ENCODE measurements at places on chromosomes 1 and 21. TPM values are rescaled to one million over a fixed set of nuclear protein-coding genes. Genes with fewer than 3 reads are reported as not detected.

Gene TMEM59
- total RNA-seq, result 85.9 TPM

Gene AIRE
- total RNA-seq, result not detected

Gene ATAD3C
- 0.17 TPM for total RNA-seq

Gene HP1BP3
- total RNA-seq, result 347 TPM

Gene OR6K3
- total RNA-seq, result not detected

Gene GUCA2B
- total RNA-seq, result not detected

Gene MRPL24
- 52.9 TPM for total RNA-seq

Gene CELA3A
- total RNA-seq, result not detected

DNA sequence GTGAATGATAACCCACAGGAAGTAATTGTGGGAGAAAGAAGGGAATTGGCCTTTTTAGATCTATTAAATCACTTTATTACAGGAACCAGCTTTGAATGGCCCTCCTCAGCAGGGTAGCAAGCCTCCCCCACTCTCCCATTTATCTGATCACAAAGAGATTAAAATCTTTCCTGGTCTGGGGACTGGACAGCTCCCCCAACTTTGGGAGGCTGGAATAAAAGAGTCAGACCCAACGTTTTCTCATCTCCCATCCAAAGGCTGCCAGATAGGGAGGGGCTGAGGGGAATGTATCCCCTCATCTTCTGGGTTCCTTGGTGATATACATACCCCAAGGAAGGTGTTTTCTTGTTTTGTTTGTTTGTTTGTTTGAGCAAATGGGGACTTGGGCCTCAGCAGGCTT lies 2.4 kb downstream of the LIN28A start:
- peaks cover 15% of the 10 kb centered on the region for H3K4me1 ChIP-seq
- DNase-seq, result no peak
- H3K36me3 ChIP-seq, result no peaks in the 10 kb centered on the region
- H3K27me3 ChIP-seq, result peaks cover 58% of the 10 kb centered on the region
- H3K27ac ChIP-seq, result no peak overlapping the region
- no peak overlapping the region for H3K4me3 ChIP-seq

- DNase-seq, result no peak
- H3K27ac ChIP-seq, result no peak overlapping the region
- no peak overlapping the region for H3K4me3 ChIP-seq
- H3K36me3 ChIP-seq, result no peaks in the 10 kb centered on the region
- H3K4me1 ChIP-seq, result no peaks in the 10 kb centered on the region
- H3K27me3 ChIP-seq, result peaks cover 2% of the 10 kb centered on the region
Measured at GRCh38 chr1:109142260-109142659, 28.3 kb downstream of the ELAPOR1 start.

- peaks cover 15% of the 10 kb centered on the region for H3K36me3 ChIP-seq
- no peak overlapping the region for H3K4me3 ChIP-seq
- DNase-seq, result no peak
- H3K4me1 ChIP-seq, result no peaks in the 10 kb centered on the region
Measured at GRCh38 chr1:125118147-125118993, 3933.6 kb downstream of the SRGAP2C start.

DNA sequence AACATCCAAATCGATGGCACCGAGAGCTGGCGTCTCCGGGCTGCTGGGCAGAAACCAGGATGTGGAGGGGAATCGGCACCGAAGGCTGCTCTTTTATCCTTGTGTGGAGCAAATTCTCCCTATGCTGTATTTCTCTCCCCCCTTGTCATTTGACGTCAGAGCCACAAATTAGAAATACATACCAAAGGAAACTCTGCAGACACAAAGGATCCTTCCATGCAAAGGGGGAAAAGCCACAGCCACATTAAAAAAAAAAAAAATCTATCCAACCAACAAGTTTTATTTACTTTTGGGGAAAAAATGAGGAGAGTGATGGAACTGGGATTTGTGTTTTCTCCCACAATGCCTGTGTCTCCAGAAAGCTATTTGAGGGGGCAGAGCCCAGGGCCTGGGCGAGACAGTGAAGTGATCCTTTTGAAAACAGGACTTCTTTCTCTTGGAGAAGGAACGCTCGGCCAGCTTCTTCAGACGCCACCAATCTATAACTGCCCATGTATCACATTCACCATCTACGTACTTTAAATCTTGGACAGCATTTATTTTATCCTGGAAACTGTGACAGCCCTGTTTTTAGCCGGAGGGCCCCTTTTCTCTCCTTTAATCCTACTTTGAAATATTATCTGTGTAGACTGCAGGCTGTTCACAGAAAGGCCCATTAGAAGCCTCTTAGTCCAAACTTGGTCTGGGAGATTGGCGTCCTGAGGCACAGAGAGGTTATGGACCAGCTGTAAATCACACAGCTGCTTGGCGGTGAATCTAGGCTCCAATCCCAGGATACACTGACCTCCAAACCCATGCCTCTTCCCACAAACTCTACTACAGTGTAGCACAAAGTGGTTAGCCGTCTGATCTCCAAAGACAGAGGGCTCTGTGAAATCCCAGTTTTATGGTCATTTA lies 4.5 kb downstream of the KANK4 start:
- H3K27me3 ChIP-seq, result peaks cover 15% of the 10 kb centered on the region
- DNase-seq, result no peak
- H3K36me3 ChIP-seq, result no peaks in the 10 kb centered on the region
- no peak overlapping the region for H3K27ac ChIP-seq
- no peak overlapping the region for H3K4me3 ChIP-seq
- no peaks in the 10 kb centered on the region for H3K4me1 ChIP-seq

DNA sequence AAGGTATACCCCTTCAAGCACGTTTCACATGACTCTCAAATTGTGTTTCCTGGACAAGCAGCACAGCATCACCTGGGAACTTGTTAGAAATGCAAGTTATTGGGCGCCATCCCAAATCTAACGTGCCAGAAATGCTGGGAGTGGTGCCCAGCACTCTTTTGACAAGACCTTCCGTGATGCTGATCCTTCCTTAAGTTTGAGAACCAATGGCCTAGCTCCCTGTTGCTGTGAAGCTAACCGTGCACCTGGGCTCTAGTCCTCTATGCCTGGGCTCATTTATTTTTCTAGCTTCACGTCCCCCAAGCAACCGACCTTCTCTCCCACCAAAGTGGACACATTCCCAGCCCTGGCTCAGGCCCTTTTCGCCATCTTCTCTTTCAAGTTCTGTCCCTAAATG lies 4.3 kb downstream of the BEST4 start:
- H3K27me3 ChIP-seq, result no peaks in the 10 kb centered on the region
- H3K27ac ChIP-seq, result peak overlapping the region; percentile 53
- H3K36me3 ChIP-seq, result peaks cover 20% of the 10 kb centered on the region
- H3K4me1 ChIP-seq, result peaks cover 30% of the 10 kb centered on the region

DNA sequence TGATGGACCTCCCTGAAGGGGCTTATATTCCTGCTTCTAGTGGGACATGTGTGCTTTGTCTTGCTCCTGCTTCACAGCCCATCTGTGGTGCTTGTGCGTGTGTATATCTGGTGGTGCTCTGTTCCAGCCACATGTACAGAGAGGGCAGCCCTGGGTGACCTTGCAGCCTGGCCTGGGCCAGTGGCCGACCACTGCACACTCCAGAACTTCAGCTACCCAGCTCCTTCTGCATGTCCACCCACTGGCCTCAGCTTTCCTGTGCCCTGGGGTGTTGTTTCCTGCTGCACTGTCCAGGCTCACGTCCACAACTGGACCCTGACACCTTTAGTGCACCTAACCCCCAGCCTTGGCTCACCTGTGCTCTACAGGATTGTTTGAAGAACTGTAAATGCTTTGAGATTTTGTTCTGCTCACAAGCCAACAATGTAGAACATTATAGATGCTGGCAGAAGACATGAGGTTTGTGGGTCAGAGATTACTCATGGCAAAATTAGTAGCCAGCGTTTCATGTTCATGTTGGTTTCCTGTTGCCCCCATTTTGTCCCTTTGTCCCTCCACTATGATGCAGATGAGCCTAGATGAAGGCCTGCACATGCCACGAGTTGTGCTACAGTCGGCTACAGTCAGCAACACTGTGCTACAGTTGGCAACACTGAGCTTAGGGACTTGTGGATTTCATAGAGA lies 5.3 kb upstream of the S100B start:
- DNase-seq, result no peak
- H3K4me1 ChIP-seq, result peaks cover 44% of the 10 kb centered on the region
- no peaks in the 10 kb centered on the region for H3K27me3 ChIP-seq
- H3K36me3 ChIP-seq, result no peaks in the 10 kb centered on the region
- H3K4me3 ChIP-seq, result no peak overlapping the region
- peak overlapping the region; percentile 43 for H3K27ac ChIP-seq

GRCh38 chr1:65458730-65459396 lies 38.4 kb downstream of the LEPR start:
- peaks cover 9% of the 10 kb centered on the region for H3K4me1 ChIP-seq
- peaks cover 18% of the 10 kb centered on the region for H3K36me3 ChIP-seq
- H3K27me3 ChIP-seq, result no peaks in the 10 kb centered on the region
- no peak for DNase-seq
- H3K27ac ChIP-seq, result no peak overlapping the region

GRCh38 chr1:17306407-17306806 lies 1.6 kb upstream of the PADI4 start:
- no peak overlapping the region for H3K27ac ChIP-seq
- no peaks in the 10 kb centered on the region for H3K4me1 ChIP-seq
- H3K27me3 ChIP-seq, result peaks cover 15% of the 10 kb centered on the region

DNA sequence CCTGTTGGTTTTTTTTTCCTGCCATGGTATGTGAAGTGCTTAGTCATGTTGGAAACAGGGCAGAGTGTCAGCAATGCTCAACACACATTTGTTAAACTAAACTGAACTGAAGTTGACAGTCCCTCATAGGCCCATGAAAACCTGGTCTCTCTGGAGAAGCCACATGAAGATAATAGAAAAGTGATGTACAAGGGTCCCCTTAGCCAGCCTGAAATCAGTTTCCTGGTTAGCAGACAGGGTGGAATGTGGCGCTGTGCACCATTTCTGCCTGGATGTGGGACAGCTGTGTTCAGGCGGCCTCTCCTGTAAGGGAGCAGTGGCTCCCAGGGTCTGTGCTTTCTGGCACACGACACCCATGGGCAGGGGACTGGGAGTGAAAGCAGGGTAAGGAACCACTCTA lies 9.9 kb upstream of the CHI3L1 start:
- no peak overlapping the region for H3K27ac ChIP-seq
- no peaks in the 10 kb centered on the region for H3K36me3 ChIP-seq
- H3K4me3 ChIP-seq, result no peak overlapping the region
- no peak for DNase-seq

DNA sequence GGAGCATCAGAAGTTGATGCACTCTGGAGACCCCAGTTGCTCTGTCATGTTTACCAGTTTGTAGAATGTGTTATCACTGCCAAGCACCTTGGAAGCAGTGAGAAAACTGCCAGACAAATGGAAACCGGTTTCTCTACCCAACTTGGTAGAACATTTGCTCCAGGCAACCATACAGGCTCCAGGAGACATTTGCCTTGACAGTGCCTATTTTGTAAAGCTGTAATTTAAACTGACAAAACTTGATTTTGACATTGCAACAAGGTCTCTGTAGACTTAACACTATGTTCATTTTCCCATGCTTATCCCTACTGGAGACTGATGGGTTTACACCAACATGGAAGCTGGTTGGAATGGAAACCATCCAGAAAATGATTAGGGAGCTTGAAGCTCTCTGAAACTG lies 97.6 kb downstream of the ROR1 start:
- H3K27ac ChIP-seq, result no peak overlapping the region
- no peaks in the 10 kb centered on the region for H3K36me3 ChIP-seq
- peaks cover 27% of the 10 kb centered on the region for H3K27me3 ChIP-seq
- H3K4me1 ChIP-seq, result no peaks in the 10 kb centered on the region

- no peaks in the 10 kb centered on the region for H3K36me3 ChIP-seq
- no peak for DNase-seq
- H3K27me3 ChIP-seq, result no peaks in the 10 kb centered on the region
- no peak overlapping the region for H3K4me3 ChIP-seq
Measured at GRCh38 chr1:118945489-118945888, 42.7 kb downstream of the TBX15 start.

- peak overlapping the region; percentile 23 for H3K27ac ChIP-seq
- DNase-seq, result no peak
- H3K4me3 ChIP-seq, result peak overlapping the region; percentile 89
- H3K4me1 ChIP-seq, result peaks cover 17% of the 10 kb centered on the region
- H3K27me3 ChIP-seq, result peaks cover 41% of the 10 kb centered on the region
- H3K36me3 ChIP-seq, result peaks cover 7% of the 10 kb centered on the region
Measured at GRCh38 chr1:29237129-29237821, 953 bp downstream of the PTPRU start.

DNA sequence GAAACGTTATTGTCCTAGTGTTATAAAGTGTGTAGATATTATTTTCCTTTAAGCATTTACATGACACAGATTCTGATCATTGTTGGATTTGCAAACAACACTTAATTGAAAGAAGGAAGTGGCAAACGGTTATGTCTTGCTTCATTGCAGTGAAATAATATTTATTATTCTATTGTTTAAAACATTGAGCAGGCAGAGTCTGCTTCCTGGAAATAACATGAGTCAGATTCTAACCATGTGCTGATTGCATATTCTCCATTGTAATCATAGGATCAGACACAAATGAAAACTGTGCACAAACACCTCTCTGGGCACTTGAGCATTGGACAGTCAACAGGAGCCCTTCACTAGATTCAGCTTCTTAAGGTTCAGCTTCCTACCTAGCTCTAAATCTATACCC lies 46.8 kb upstream of the USP25 start:
- peaks cover 17% of the 10 kb centered on the region for H3K4me1 ChIP-seq
- no peak for DNase-seq
- H3K36me3 ChIP-seq, result no peaks in the 10 kb centered on the region
- peak overlapping the region; percentile 65 for H3K4me3 ChIP-seq
- peaks cover 22% of the 10 kb centered on the region for H3K27me3 ChIP-seq

- H3K4me3 ChIP-seq, result peak overlapping the region; percentile 57
- H3K27me3 ChIP-seq, result no peaks in the 10 kb centered on the region
- peaks cover 35% of the 10 kb centered on the region for H3K4me1 ChIP-seq
- peaks cover 23% of the 10 kb centered on the region for H3K36me3 ChIP-seq
- peak overlapping the region; percentile 54 for H3K27ac ChIP-seq
Measured at GRCh38 chr1:246875041-246876026, 56.4 kb downstream of the AHCTF1 start.

DNA sequence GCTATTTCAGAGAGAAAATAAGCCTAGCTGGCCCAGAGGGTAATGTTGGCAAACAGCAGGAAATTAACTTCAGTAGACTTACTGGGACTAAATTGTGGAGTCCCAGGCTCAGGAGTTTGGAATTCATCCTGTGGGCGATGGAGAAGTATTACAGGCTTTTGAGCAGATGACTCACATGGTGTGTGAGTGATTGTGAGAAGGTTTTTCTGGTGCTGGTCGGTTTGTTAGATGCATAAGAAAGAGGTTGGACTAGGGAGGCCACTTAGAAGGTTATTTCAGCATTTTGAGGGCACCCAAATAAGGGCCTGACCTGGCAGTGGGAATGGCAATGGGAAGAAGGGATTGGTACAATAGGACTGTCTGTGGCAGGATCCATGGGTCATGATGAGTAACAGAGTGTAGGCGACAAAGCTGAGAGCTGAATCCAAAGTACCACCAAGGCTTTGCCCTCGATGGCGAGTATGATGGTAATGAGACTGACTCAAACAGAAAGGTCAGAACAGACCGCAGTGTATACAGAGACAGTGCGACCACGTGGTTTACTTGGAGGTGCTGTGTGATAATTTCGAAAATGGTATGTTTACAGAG lies 69.2 kb upstream of the KIF26B start:
- no peak overlapping the region for H3K27ac ChIP-seq
- H3K4me1 ChIP-seq, result no peaks in the 10 kb centered on the region
- H3K36me3 ChIP-seq, result no peaks in the 10 kb centered on the region
- H3K4me3 ChIP-seq, result no peak overlapping the region

GRCh38 chr1:39104158-39105060 lies 78.3 kb downstream of the NDUFS5 start:
- peak overlapping the region; percentile 36 for H3K4me3 ChIP-seq
